ENCODE measurements at places on chromosomes 13 and 19. TPM values are rescaled to one million over a fixed set of nuclear protein-coding genes. Genes with fewer than 3 reads are reported as not detected.

GRCh38 chr13:107284173-107284572 is 716.2 kb upstream of the ARGLU1 start:
- peak; percentile 59 for DNase-seq

- DNase-seq: no peak
Observed at GRCh38 chr19:28307487-28307886, 905.5 kb downstream of the UQCRFS1 start.

GRCh38 chr13:27465611-27466010 is 15.2 kb upstream of the MTIF3 start:
- DNase-seq: no peak

The LRRC63 gene
- not detected for polyA plus RNA-seq

DNA sequence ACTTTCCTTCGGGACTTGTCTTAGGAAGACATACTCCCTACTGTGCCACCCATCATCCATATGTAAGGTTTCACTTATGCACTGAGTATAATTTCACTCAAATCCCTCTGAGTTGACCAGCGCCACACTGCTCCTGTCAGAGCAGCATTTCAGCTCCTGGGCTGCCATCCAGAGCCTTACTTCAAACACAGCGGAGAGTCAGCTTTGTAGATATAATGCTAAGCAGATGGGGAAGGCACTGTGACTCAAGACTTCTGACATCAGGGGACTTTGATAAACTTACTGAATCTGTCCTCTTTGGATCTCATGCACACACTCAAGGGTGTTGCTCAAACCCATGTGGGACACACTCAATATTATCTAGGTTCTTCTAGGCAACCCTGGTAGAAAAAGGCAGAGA is 34.9 kb downstream of the DOCK9 start:
- DNase-seq: peak; percentile 23

The RRAS gene
- polyA plus RNA-seq: 267 TPM

DNA sequence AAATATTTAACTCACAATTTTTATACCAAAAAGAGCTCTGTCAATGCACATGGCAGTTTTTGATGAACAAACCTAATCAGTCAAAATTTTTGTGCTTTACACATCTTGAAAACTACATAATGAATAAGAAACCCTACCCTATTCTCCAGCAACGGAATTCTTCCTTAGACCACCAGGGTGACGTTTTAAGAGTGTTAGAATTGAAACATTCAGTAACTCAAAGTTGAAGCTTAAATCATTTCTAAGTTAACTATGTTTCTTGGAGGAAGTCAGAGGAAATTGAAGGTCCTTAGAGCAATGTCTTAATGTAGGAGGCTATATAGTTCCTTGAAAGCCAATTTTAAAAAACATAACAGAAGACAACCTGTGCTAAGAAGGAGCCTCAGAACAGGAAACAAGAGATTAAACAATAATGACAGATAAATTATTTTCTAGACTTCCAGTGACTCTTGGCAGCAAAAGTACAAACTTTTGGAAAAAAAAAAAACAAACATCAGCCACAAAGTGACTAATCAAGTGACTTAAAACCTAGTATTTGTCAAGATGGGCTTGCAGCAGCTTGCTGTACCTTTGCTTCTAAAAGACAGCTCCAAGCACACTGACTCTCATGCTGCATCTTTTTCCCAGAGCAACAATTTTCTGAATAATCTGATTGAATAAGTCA is 6.2 kb downstream of the SPRY2 start:
- DNase-seq: peak; percentile 43
